Stomach (tissue), 19 donors: ENCODE measurements at places on chromosomes 2 and 18. TPM values are rescaled to one million over a fixed set of nuclear protein-coding genes. Genes with fewer than 3 reads are reported as not detected.

- H3K4me3 ChIP-seq: no peak overlapping the region
- no peaks in the 10 kb centered on the region for H3K36me3 ChIP-seq
- no peaks in the 10 kb centered on the region for H3K27me3 ChIP-seq
- no peak overlapping the region for H3K27ac ChIP-seq
- DNase-seq: no peak
These were observed 33.3 kb downstream of the RTTN start for GRCh38 chr18:70172225-70172624.

PDE1A gene
- 25.8 TPM for polyA plus RNA-seq

GALNT3 gene
- polyA plus RNA-seq: 16.2 TPM

MYOM1 gene
- polyA plus RNA-seq: 2.9 TPM

DNA sequence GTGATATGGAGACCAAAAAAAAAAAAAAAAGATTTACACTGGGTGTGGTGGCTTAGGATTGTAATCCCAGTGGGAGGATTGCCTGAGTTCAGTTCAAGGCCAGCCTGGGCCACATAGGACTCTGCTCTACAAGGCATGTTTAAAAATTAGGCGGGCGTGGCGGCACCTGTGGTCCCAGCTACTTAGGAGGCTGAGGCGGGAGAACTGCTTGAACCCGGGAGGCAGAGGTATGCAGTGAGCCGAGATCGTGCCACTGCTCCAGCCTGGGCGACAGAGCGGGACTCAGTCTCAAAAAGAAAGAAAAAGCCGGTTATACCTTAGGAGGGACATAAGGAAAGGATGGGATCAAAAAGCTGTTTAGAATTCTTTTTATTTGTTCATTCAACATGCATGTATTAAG, 707 bp upstream of the SPDYA start:
- no peak overlapping the region for H3K27ac ChIP-seq
- peaks cover 16% of the 10 kb centered on the region for H3K4me1 ChIP-seq

INPP5D gene
- 3.7 TPM for polyA plus RNA-seq

GRCh38 chr2:240449764-240450531, 14.5 kb downstream of the GPC1 start:
- no peak overlapping the region for H3K27ac ChIP-seq
- H3K27me3 ChIP-seq: no peaks in the 10 kb centered on the region
- no peak overlapping the region for H3K4me3 ChIP-seq
- peaks cover 43% of the 10 kb centered on the region for H3K4me1 ChIP-seq

- H3K4me3 ChIP-seq: no peak overlapping the region
- no peaks in the 10 kb centered on the region for H3K36me3 ChIP-seq
- H3K27ac ChIP-seq: no peak overlapping the region
These were observed 89.1 kb downstream of the ABCA12 start for GRCh38 chr2:215049341-215049740.

DNA sequence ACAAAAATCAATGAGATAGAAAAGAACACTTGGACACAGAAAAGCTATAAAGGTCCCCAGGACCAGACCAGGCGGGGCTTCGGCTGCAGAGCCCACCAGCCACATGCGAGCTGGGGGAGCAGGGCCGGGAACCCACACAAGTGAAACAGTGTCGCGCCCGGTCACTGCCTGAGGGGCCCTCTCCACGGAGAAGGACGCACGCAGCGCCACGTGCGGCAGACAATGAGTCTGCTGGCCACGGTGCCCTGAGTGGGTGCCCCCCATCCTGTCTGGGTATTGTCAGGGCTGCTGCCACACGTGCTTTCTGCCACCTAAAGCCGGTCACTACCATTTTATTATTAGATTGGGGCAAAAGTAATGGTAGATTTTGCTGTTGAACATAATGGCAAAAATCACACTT, 207.9 kb upstream of the HDAC4 start:
- H3K27ac ChIP-seq: no peak overlapping the region
- H3K4me1 ChIP-seq: no peaks in the 10 kb centered on the region
- DNase-seq: no peak
- no peak overlapping the region for H3K4me3 ChIP-seq

POTEC gene
- not detected for polyA plus RNA-seq

- DNase-seq: no peak
- no peaks in the 10 kb centered on the region for H3K4me1 ChIP-seq
- H3K27ac ChIP-seq: no peak overlapping the region
- no peaks in the 10 kb centered on the region for H3K27me3 ChIP-seq
- H3K4me3 ChIP-seq: no peak overlapping the region
These were observed 172.8 kb downstream of the MYT1L start for GRCh38 chr2:2158189-2158826.

DSC2 gene
- polyA plus RNA-seq: 17.0 TPM

DNA sequence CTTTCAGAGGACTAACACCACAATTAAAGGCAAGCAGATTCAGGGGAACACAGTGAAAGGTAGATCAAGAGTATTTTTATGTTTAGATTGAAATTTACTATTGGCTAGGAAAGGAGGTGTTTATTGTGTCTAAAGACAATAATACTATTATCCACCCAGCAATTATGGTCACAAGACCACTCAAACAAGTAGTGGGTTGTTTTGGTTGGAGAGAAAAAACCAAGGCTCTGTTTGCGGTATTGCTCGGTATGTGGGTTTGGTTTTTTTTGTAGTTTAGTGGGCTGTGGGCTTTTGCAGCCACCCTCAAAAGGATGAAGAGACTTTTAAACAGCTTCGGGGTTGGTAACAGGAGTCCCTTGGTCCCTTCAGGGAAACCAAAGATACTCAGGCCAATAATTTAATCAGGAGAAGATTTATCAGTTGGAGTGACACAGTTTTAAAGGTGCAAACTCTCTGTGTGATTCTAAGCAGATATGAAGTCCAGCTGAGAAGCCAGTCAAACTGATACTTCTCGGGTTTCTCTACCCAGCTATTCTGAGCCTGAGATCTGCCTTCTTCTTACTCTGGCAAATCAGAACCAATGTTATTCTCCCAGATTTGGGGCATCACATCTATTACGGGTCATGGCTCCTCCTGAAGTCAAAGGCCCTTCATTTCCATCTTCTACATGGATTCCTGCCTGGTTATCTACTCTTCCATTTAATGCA, 55.3 kb downstream of the DCC start:
- no peak overlapping the region for H3K27ac ChIP-seq
- no peak overlapping the region for H3K4me3 ChIP-seq
- DNase-seq: no peak
- H3K36me3 ChIP-seq: no peaks in the 10 kb centered on the region
- no peaks in the 10 kb centered on the region for H3K27me3 ChIP-seq
- H3K4me1 ChIP-seq: no peaks in the 10 kb centered on the region

PDIA6 gene
- polyA plus RNA-seq: 49.6 TPM

AQP12B gene
- not detected for polyA plus RNA-seq

DNA sequence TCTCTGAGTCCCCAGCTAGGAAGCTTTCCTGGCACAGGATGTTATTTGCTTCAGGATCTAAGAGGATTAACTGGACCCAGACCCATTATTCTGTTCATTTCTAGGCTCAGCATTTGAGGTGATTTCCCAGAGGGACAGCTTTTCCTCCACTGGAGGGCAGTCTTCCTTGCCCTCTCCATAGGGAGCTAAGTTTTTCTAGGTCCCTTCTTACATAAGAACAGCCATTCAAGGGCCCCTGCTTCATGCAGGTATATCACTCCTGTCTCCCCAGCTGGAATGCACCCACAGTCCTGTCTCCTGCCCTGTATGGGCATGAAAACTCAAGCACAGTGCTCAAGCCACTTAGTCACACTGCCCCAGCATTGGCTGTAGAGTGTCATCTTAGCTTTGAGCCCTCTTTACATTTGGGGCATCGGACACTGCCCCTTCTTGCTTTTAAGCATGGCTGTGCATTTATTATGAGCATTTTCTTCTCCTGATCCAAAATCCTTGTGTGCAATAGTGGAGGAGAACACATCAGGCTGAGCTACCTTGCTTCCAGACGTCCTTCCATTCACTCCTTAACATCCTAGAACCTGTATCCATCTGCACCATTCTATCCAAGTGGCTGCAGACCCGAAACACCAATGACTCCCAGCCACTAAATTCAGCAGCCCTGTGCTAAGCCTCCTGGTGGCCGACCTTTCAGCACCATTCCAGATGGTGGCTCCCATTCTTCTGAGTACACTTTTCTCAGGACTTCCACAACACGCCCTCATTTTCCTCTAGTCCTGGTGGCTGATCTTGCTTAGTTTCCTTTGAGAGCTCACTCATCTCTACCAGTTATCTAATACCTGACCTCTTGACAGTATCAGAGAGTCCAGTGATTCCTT, 80.0 kb downstream of the COPS8 start:
- H3K27me3 ChIP-seq: no peaks in the 10 kb centered on the region
- H3K36me3 ChIP-seq: no peaks in the 10 kb centered on the region
- DNase-seq: no peak

GRCh38 chr2:20061476-20061875, 10.0 kb upstream of the LAPTM4A start:
- no peak overlapping the region for H3K27ac ChIP-seq
- no peaks in the 10 kb centered on the region for H3K36me3 ChIP-seq
- DNase-seq: no peak
- H3K4me1 ChIP-seq: no peaks in the 10 kb centered on the region
- H3K4me3 ChIP-seq: no peak overlapping the region

DNA sequence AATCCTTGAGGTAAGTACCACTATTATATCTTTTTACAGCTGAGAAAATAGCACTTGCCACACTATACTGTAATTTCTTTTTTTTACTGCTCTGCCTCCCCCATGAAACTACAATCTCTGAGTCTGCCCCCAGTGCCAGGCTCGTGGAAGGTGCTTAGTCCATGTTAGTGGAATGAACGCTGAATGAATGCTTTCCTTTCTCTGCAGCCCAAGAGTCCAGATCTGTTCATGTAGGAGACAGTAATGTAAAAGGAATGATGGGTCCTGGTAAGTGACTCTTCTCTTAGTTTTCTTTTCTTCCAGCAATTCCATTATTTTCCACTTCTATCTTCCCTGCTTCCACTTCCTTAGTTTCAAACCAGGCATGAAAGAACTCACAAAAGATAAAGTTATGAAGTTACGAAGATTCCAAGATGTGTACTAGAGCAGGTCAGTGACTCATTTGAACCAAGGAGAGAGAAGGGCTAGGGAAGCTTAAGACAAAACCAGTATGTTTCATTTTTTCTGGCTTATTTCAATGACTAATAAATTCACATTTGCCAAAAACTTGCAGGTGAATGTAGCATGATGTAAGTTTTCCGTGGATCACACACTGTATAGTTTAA, 46.0 kb downstream of the ARHGEF33 start:
- DNase-seq: no peak
- no peaks in the 10 kb centered on the region for H3K27me3 ChIP-seq
- H3K36me3 ChIP-seq: no peaks in the 10 kb centered on the region
- no peak overlapping the region for H3K4me3 ChIP-seq

DNA sequence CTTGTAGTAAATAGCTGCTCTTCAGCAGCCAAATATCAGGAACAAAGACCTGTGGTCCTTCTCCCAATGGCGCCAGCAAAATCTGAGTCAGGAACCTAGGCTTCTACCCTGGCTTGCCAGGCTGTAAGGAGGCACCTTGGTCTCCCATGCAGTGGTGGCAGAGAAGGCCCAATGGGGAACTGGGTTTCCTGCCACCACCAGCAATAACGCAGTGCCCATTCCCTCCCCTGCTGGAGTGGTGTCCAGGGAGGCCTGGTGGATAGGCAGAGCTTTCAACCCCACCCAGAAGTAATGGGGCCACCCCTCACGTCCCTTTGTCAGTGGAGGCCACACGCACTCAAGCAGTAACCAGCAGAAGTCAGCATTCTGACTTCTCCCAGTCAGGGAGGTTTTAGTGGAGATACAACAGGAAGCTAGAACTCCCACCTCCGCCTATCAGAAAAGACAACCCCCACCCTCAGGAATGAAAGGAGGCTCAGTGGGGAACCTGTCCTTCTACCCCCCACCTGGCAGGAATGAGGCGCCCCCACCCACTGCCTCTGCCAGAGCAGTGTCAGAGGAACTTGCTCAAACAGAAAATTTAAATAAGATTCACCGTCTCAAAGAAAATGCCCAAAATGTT, 132.4 kb downstream of the COPS8 start:
- no peaks in the 10 kb centered on the region for H3K36me3 ChIP-seq
- H3K4me3 ChIP-seq: no peak overlapping the region
- DNase-seq: no peak
- no peak overlapping the region for H3K27ac ChIP-seq
- peaks cover 5% of the 10 kb centered on the region for H3K27me3 ChIP-seq

RAB11FIP5 gene
- polyA plus RNA-seq: 7.1 TPM

GRCh38 chr2:22134421-22134820, 1010.7 kb downstream of the TDRD15 start:
- no peak overlapping the region for H3K4me3 ChIP-seq
- no peaks in the 10 kb centered on the region for H3K36me3 ChIP-seq
- no peak overlapping the region for H3K27ac ChIP-seq
- no peak for DNase-seq
- no peaks in the 10 kb centered on the region for H3K27me3 ChIP-seq

GRCh38 chr2:33475224-33476130, 972 bp upstream of the RASGRP3 start:
- DNase-seq: peak; percentile 78
- no peaks in the 10 kb centered on the region for H3K36me3 ChIP-seq
- peak overlapping the region; percentile 69 for H3K4me3 ChIP-seq
- peaks cover 39% of the 10 kb centered on the region for H3K4me1 ChIP-seq
- H3K27ac ChIP-seq: peak overlapping the region; percentile 90

DNA sequence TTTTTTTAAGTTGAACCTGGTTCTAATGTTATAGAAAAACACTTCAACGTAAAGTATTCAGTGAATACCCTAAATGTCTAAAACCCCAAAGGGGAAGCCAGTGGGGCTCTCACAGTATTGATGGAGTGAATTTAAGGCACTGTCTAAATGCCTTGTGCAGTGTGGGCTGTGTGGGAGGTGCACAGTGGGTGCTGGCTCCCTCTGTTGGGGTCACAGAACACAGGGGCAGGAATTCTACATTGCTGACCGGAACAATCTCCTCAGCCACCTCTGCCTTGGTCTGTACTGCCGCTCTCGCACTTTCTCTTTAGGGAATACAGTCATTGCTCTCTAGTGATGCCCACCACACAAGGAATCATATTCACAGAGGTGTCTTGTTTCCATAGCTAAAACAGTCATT, 45.4 kb downstream of the SPRED2 start:
- no peaks in the 10 kb centered on the region for H3K36me3 ChIP-seq
- H3K27ac ChIP-seq: no peak overlapping the region

GRCh38 chr2:28049899-28050298, 159.4 kb downstream of the BABAM2 start:
- DNase-seq: no peak
- no peak overlapping the region for H3K4me3 ChIP-seq
- H3K27me3 ChIP-seq: no peaks in the 10 kb centered on the region
- peaks cover 27% of the 10 kb centered on the region for H3K4me1 ChIP-seq
- H3K27ac ChIP-seq: no peak overlapping the region
- H3K36me3 ChIP-seq: no peaks in the 10 kb centered on the region

GPR39 gene
- polyA plus RNA-seq: 3.0 TPM

DNA sequence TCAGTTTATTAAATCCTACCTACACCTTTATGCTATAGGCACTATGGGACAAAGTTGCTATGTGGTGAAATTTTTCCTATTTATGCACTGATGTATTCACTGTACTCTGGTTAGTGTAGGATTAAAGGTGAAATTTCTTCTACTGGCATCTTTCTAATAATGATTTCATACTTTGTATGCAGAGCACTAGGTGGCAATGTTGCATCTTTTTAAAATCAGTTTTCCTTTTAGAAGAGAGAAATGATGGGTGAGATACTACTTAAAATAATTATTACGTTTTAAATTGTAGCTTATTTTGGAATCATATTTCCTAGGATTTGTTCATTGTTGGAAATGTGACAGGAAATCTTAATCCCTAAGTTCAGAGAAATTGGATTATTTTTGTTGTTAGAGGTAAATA, 150.9 kb downstream of the CD8B2 start:
- H3K4me3 ChIP-seq: no peak overlapping the region
- DNase-seq: peak; percentile 68
- no peaks in the 10 kb centered on the region for H3K27me3 ChIP-seq
- H3K27ac ChIP-seq: no peak overlapping the region
- no peaks in the 10 kb centered on the region for H3K36me3 ChIP-seq
- no peaks in the 10 kb centered on the region for H3K4me1 ChIP-seq

COPS9 gene
- polyA plus RNA-seq: 582 TPM
